ENCODE measurements at places on chromosomes 7 and 10.

DNA sequence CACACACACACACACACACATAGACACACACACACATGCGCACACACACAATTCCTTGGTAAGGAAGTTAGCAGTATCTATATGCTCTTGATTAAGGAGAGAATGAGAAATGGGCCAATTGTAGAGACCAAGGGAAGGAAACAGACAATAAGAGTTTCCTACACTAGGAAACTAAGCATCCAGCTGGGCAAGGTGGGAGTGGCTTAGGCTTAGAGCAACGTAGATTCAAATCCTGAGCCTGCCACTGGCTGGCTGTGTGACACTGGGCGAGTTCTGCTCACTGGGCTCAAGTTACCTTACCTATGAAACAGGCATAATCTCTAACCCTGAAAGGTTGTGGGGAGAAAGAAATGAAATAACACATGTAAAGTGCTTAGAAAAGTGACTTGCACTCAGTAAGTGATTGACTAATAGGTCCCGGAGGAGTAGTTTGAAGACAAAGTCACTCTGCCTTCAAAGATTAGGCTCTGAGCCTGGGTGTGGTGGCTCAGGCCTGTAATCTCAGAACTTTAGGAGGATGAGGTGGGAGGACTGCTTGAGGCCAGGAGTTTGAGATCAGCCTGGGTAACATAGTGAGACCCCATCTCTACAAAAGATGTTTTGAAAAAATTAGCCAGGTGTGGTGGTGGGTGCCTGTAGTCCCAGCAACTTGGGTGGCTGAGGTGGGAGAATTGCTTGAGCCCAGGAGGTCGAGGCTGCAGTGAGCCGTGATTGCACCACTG lies 701.4 kb downstream of the PARD3 start:
- DNase-seq, result no peak

GRCh38 chr7:5282543-5283316 lies at the start of gene SLC29A4:
SLC29A4 (plus strand) TSS chr7:5282943; CDS start chr7:5287817, 4,874 bp downstream.
- peak; percentile 19 for DNase-seq

GRCh38 chr7:134189559-134189958 lies 62.4 kb downstream of the LRGUK start:
- DNase-seq, result no peak

DNA sequence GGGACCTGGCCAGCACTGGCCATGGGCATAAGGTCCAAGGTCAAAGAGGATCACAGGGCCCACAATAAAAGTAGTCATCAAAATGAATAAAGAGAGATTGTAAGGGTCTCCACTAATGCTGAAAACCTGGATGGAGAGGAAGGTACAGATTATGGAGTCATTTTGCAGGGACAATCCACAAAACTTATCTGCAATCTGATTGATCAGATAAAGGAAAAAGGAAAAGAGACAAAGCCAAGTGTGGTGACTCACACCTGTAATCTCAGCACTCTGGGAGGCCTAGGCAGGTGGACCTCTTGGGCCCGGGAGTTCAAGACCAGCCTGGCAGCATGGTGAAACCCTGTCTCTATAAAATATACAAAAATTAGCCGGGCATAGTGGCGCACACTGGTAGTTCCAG lies 174.0 kb downstream of the NPSR1 start:
- no peak for DNase-seq

DNA sequence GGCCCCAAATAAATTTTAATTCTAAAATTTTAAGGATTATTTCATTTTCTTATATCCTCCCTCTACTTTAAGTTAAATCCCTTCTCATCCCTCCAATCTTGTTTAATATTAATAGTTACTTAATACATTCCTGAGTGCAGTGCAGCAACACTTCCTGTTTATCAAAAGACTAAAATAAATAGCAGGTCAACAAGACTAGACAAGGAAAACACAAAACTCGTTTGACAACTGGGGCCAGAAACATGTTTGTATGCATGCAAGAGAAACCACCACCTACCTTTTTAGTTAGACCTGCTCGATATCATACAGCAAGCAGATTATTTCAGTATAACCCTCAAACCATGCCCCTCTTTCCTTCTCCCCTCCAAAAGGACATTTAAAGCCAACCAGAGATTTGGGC lies 95.8 kb downstream of the PARD3 start:
- DNase-seq, result no peak

GRCh38 chr7:151745706-151746105 lies 131.2 kb downstream of the PRKAG2 start:
- no peak for DNase-seq

- DNase-seq, result no peak
Measured at GRCh38 chr7:48515171-48515570, 343.9 kb downstream of the ABCA13 start.

GRCh38 chr10:119871881-119872609 lies 598 bp downstream of the MCMBP start:
- DNase-seq, result peak; percentile 42

GRCh38 chr7:35630024-35630972 lies 64.6 kb downstream of the HERPUD2 start:
- no peak for DNase-seq

DNA sequence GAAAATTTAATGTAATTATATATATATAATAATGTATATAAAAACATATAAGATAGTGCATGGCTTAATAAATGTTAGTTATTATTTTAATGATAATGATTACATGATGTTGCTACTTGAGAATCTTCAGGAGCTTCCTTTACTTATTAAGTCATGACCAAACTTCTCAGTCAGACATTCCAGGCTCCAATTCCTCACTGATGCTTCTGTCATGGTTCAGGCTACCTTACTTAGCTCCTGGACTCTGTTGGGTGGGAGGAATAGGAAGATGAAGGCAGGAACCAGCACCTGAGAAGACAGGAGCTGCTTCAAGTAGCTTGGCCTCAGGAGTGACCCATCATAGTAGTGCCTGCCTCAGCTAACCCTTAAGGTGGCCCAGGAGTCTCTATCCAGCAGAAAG lies 55.0 kb upstream of the EEPD1 start:
- DNase-seq, result no peak

GRCh38 chr10:128373071-128373749 lies 247.0 kb upstream of the MKI67 start:
- DNase-seq, result no peak

DNA sequence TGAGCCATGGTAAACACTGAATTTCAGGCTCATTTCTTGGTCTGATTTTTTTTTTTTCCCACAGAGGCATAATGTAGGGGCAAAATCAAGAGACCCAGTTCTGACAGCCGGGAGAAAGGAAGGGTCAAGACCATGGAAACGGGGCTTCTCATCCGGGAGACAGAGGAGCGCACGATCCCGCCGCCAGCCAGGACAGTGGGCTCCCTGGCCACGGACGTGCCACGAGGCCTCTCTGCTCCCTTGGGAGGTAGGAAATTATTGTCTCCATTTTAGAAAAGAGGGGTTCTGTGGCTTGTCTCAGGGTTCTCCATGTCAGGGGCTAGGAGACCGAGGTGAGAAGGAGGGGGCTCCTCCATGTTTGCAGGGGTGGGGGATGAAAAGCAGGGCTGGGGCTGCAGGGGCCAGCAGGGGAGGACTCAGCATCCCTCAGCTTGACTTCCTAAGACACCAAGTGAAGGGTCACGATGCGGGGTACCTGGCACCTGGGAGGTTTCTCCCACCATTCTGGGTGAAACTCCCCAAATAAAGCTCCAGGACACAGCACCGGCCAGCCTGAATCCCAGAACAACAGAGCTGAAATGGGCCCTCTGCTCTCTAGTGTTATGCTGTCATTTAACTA lies 37.6 kb downstream of the PPIF start:
- no peak for DNase-seq

- DNase-seq, result no peak
Measured at GRCh38 chr10:93859049-93859655, 34.6 kb upstream of the SLC35G1 start.

GRCh38 chr10:4189281-4189680 lies 404.3 kb upstream of the KLF6 start:
- no peak for DNase-seq

DNA sequence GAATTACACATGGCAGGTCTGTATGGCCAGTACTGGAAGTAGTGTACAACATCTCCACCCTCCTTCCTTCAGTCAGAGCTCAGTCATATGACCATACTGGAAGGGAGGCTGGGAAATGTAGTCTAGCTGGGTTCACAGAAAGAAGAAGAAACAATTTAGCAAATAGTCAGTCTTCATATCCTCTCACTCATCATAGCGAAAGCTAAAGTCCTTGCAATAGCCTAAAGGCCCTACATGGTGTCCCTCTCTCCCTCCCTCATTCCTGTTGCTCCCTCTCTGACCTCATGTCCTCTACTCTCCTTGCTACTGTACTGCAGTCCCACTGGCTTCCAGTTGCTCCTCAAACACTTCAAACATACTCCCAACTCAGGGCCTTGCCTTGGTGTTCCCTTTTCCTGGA lies 4.3 kb upstream of the CALU start:
- DNase-seq, result no peak

DNA sequence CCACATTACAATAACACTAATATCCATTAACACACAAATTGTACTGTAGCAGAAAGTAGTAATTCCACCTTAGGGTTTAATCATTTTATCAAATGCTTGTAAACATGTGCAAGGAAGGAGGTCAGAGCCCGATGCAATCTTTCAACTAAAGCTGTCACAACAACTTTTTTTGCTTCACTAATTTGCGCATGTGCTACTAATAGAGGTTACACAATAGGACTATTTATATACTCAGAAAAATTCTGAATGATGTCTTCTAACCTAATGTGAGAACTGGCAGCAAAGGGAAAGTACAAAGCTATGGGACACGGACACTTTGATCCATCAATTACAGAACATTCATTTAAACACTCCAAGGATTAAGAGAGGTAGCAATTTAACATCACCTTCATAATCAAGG lies 244.4 kb downstream of the CHCHD3 start:
- DNase-seq, result no peak

- DNase-seq, result no peak
Measured at GRCh38 chr10:38047666-38048065, 37.2 kb downstream of the ZNF33A start.

GRCh38 chr7:145681159-145681558 lies 435.4 kb upstream of the CNTNAP2 start:
- DNase-seq, result no peak

GRCh38 chr7:67625257-67625737 lies 628.7 kb downstream of the TYW1 start:
- DNase-seq, result peak; percentile 82

DNA sequence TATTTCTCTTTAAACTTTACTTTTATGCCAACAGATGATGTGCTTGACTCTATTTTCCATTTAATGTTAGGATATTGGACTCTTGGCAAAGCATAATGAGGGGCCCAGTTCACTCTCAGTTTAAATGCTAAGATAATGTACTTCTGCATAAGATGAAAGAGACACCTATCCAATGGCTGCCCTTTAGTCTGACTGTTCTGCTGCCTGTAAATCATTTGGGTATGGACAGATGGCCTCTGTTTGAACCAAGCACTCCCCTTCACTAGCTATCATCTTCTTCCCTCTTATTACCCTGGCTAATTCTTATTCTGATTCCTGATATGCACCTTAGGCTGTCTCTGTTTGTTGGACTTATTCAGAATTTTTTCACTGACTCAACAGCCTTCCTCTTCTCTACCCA lies 72.1 kb downstream of the SEM1 start:
- DNase-seq, result no peak

- no peak for DNase-seq
Measured at GRCh38 chr10:116610443-116611152, 10.2 kb upstream of the PNLIPRP2 start.

DNA sequence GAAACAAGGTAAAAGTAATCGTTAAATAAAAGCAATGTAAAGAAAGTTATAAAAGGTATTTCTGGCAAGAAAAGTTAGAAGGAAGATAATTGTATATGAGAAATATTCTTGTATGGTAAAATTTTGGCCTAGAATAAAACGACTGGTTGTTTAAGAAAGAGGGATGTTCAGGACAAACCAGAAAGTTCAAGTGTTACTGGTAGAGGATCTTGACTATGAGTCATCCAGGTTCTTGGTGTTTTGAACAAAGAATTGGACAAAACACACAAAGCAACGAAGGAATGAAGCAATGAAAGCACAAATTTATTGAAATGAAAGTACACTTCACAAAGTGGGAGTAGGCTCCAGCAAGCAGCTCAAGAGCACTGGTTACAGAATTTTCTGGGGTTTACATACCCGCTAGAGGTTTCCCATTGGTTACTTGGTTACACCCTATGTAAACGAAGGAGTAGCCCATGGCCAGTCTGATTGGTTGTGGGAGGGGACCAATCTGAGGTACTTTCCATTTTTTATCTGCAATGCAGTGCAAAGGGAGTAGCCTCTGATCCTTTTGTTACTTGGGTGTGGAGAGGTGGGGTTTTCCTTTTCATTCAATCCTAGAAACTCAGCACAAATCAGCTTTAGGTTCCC lies 22.4 kb upstream of the GARS1 start:
- DNase-seq, result no peak

DNA sequence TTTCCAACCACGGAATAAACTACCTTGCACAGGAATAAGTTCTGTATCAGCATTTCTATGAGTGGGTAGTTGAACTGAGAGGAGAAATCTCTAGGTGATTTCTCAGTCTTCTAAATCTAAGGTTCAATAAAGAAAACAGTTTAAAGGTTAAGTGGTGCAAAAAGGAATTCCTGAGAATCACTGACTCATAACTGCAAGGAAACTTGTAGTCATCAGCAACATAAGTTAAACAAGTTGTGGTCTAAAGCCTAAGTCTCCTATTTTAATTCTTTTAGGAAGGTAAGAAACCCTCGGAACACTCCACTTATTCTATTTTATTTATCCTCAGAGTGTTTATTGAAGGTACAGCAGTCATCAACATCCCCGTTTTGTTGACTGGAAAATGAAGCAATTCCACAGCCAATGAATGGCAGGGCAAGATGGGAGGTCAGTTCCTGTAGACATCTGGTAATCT lies 92.4 kb upstream of the PIK3CG start:
- no peak for DNase-seq

GRCh38 chr7:40673285-40673684 lies 538.5 kb downstream of the SUGCT start:
- DNase-seq, result no peak

DNA sequence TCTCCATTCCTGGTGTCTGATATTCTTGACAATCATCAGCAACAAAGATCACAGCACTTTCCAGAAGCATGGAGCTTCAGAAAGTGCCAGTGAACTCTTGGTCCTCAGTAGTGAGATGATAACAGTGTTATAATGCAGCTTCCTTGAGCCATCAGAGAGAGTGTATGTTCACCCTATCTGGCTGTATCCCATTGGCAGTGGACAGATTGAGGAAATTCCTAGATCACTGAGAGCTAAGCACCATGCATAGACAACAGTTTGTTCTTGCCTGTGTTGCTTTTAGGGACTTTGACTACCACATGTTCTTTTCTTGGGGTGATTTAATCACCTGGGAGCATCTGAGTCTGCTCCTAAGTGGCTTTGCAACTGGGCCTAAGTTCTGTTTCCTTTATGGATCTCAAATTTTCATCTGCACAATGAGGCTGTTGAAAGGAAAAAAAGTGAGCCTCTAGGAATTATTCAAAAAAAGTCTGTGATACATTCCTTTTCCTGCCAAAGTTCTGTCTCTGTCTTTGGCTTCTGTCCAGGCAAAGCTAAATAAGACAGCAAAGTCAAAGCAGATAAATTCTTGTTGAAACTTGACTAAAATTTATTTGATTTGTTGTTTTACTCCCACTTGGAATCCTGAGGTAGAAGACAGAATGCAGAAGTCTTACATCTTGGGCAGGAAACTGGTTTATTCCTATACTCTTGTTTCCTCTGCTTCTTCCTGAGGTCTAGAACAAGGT lies 14.5 kb upstream of the ZNF282 start:
- no peak for DNase-seq

GRCh38 chr10:69215405-69216171 lies 4.5 kb upstream of the HKDC1 start:
- DNase-seq, result no peak

GRCh38 chr7:18796216-18796615 lies 300.7 kb downstream of the HDAC9 start:
- DNase-seq, result no peak
